ENCODE measurements at places on chromosomes 12 and 14.

- DNase-seq, result no peak
Observed at GRCh38 chr12:94421868-94422740, 37.6 kb downstream of the CEP83 start.

DNA sequence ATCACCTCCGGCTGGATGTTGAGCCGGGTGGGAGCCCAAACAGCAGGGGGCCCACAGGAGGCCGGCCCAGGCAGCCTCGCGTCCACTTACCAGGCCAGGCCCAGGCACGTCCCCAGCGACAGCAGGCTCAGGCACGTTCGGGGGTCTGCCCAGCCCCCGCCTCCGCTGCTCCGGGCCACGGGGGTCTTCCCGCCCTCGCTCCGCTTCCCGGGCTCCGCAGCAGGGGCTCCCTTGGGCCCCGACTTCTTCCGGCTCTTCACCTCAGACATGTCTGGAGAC is 216 bp downstream of the IKBIP start:
- no peak for DNase-seq

- DNase-seq, result no peak
Observed at GRCh38 chr12:19299765-19300164, 139.5 kb upstream of the AEBP2 start.

GRCh38 chr12:101552277-101552676 is 42.5 kb upstream of the MYBPC1 start:
- no peak for DNase-seq

DNA sequence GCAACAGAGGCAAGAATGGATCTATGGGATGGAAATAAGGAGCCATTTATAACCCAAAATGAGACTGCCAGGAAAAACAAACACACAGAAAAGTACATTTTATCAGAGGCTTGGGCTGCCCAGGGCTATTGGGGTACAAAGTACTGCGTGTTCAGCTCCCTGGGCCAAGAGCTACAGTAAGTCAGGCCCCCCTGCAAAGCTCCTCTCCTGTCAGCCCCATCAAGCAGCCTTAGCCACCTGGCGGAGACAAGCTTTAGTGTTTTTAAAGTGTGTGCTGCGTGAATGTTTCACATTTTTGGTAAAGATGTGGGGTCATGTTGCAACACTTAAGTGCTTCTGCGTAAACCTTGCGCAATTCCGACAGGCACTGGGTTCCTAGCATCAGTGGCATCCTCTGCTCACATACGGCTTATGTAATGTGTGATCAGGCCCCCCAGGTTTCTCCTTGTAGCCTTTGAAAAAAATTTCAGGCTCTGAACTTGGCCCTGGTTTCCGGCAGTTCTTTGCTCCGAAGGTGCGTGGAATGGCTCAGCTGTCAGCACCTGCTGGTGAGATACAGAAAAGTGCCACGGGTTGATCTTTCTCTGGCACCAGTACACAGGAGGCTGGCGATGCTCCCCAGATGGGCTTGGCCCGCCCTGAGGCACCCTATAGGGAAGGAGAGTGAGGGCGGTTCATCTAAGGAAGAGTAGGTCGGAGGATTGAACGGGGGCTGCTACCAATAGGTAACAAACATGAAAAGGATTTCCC is 198.7 kb upstream of the EEA1 start:
- DNase-seq, result no peak

DNA sequence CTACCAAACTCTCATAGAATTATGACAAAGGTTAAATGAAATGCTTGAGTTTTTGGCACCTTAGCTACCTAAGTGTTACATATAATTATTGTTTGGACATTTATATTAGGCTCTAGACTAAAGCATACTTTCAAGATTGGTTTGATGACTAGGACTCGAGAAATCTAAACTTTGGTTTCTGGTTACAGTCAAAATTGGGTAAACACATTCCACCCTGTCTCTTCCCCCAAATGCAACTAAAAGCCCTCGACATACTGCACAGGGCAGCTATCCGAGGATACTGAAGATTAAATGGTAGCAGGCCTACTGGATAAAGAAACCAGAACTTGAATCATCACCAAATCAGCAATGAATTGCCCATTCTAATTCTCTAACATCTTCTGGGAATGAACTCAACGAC is 369.1 kb downstream of the PRKD1 start:
- no peak for DNase-seq

DNA sequence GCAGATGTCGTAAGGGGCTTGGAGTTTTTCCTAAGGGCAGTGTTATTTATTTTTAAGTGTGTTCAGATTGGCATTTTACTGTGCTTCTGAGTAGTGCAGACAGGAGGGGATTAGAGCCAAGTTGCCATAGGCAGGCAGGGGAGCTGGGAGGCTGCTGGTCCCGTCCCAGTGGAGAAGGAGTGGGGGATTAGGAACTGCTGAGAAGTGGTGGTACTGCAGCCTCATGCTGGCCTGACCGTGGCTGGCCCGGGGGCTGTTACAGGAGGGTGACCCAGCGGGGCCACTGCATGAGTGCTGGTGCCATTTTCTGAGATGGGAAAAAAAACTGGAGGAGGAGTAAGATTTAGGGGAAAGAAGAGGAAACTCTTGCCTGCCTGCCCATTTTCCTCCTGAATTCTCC is 52.3 kb upstream of the DLK1 start:
- DNase-seq, result no peak

DNA sequence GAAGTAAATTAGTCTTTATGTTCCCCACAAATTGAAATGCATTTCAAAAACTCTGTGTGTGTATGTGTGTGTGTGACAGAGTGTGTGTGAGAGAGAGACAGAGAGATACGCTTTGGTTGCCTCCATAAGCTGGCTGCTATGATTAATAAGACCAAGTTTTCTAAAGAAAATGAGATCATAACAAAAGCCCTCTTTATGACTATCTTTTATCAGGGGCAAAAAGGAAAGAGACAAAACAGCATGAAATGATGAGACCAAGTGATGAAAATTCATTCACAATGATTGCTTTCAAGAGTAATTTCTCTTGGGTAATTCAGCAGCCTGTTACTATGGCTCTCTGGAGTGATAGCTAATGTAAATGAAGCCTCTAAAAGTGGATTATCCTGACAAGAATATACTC is 277.6 kb upstream of the PLEKHG7 start:
- no peak for DNase-seq

- no peak for DNase-seq
Observed at GRCh38 chr14:62029569-62029924, 267.3 kb downstream of the SNAPC1 start.

- DNase-seq, result no peak
Observed at GRCh38 chr12:67475725-67476124, 172.8 kb upstream of the DYRK2 start.

GRCh38 chr12:102759466-102759865 is 157.6 kb downstream of the PAH start:
- no peak for DNase-seq

GRCh38 chr12:8453796-8454195 is 2.0 kb upstream of the CLEC6A start:
- DNase-seq, result no peak

- DNase-seq, result no peak
Observed at GRCh38 chr12:97982684-97983083, 520.1 kb downstream of the RMST start.

DNA sequence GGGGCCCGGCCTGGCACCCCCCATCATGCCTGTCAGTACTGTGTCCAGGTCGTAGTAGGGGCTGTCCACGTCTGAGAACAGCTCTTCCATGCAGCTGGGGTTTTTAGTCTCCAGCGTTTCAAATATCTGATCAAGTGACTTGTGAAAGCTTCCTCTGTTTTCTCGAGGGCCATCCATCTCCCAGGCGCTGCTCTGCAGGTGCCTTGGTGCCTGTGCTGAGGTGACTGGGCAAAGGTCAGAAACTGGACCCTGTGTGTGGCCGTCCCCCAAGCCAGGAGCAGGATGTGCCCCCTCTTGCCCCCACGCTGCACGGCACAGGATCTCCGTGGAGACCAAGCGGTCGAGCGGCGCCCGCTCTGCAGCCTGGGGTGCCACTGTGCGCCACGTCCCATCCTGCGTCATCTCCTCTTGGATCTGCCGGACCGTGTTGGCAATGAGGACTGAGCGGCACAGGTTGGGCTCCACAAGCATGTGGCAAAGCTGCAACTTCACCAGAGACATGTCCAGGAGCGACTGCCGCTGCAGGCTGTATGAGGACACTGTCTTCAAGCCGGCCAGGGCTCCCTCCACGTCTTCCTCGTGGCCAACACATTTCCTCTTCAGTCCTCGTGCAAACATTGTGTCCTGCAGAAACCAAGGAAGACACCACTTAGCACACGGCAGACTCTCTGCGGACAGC is 9.4 kb downstream of the CDCA4 start:
- no peak for DNase-seq
